DMS79 treated with DMSO at 0.1 percent for 48 hours (cell line): ENCODE measurements at places on chromosomes 4 and X.

DNA sequence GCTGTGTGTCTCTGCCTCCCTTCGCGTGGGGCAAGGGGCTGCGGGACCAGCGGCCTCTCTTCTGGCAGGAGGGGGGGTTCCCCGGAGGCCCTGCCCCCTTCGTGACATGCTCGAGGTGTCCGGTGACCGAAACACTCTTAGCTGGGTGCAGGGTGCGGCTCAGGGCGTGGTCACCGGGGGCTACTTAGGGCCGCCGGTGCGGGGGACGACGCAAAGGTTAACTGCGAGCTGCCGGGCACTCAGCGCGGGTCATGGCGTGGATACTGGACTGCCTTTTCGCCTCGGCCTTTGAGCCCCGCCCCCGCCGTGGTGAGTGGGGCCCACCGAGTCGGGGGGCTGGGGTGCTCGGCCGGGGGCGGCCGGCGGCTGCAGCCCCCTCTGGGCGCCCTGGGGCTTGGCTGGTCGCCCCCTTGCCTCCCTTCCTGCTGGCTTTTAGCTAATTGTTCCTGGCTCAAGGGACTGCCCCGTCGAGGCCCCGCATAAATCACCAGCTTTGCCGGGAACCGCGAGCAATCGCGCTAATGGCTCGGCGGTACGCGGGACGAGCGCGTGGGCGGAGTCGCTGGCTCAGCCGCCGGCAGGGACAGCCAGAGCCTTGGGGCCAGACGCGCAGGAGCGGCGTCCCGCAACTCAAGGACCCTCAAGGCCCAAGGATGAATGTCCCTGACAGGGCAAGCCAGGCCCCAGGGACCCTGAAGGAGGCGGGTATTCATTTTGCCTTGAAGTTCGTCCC lies at the start of gene ARHGAP36:
ARHGAP36 (plus strand) TSS at position 211 of the 733 bp plus-strand sequence. CDS start 23,320 bp downstream, outside the sequence.
- no peak for DNase-seq

- DNase-seq: no peak
These were observed 16.4 kb upstream of the PPID start for GRCh38 chr4:158739600-158739999.

- DNase-seq: no peak
These were observed 23.8 kb downstream of the PTTG2 start for GRCh38 chr4:37983951-37984350.

DNA sequence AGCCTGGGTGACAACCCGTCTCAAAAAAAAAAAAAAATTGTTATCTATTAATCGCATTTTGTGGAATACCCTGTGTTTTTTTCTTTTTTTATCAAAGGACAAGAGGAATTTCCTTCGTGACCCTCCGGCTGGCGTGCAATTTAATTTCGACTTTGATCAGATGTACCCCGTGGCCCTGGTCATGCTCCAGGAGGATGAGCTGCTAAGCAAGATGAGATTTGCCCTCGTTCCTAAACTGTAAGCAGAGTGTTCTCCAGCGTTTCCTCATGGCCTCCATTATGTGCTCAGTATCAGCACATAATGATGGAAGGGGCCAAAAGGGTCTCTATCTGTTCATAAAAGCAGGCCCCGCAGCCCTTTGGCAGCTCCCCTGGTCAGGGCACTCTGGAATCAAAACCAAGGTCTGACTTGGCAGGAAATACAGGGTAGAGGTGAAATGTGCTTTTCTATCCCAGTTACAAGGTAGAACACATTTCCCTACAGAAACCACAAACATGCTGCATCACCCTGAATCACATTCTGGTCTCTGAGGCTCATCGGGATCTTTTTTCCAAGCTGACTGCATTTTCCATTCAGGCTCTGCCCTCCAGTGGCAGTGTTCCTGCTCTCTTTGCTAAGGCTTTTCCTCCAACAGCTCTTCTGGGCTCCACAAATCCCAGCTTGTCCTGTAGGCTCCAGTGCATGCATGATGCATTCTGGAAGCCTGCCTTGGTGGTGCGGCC lies 24.4 kb downstream of the SYAP1 start:
- DNase-seq: no peak

GRCh38 chr4:160141206-160141605 lies 1038.3 kb downstream of the RAPGEF2 start:
- no peak for DNase-seq

- no peak for DNase-seq
These were observed 48.1 kb upstream of the CXCL8 start for GRCh38 chr4:73692254-73692653.

GRCh38 chr4:163180090-163180489 lies 13.4 kb upstream of the NAF1 start:
- no peak for DNase-seq

DNA sequence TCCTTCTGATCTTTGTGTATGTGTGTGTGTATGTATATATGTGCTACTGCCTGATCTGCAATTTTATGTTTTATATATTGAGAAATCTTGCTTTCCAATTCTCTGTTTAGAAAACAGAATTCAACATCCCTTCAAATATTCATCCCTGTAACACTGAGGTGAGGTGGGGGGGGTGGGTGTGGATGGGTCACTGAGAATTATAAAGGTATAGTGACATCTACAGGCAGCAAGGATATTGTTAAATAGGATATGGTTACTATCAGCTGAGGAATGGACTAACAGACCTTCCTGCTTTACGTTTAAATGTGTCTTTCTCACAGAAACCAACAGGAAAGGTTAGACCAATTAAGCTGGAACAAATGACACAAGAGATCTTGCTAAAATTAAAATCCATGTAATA lies 19.0 kb upstream of the MAGEB2 start:
- DNase-seq: no peak

GRCh38 chrX:40158036-40158706 lies 60.4 kb upstream of the BCOR start:
- no peak for DNase-seq

GRCh38 chrX:22300130-22300529 lies 27.4 kb downstream of the CBLL2 start:
- DNase-seq: no peak

- no peak for DNase-seq
These were observed 7.6 kb upstream of the LNX1 start for GRCh38 chr4:53598901-53599300.

- no peak for DNase-seq
These were observed 62.1 kb downstream of the GPC4 start for GRCh38 chrX:133353233-133353632.

- DNase-seq: no peak
These were observed 93.1 kb downstream of the STK32B start for GRCh38 chr4:5144384-5144783.

- DNase-seq: no peak
These were observed 24.2 kb upstream of the MXRA5 start for GRCh38 chrX:3370656-3371055.

DNA sequence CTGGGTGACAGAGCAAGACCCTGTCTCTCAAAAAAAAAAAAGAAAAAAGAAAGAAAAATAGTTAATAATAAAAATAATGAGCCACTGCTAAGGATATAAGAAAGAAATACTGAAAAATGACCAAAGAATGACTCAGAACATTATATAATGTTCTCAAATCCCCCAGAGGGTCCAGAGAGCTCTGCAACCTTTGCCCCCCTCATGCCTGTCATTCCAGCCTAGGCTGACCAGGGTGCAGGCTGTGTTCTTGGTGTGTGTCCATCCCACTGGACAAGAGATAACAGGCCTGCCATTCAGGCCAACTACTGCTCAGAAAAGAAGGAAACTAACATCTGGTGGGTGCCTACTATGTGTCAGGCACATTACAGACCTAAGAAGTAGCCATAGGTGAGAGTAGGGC lies 72.7 kb upstream of the EDNRA start:
- DNase-seq: no peak

GRCh38 chr4:139754938-139755337 lies 89.3 kb downstream of the MGST2 start:
- no peak for DNase-seq

DNA sequence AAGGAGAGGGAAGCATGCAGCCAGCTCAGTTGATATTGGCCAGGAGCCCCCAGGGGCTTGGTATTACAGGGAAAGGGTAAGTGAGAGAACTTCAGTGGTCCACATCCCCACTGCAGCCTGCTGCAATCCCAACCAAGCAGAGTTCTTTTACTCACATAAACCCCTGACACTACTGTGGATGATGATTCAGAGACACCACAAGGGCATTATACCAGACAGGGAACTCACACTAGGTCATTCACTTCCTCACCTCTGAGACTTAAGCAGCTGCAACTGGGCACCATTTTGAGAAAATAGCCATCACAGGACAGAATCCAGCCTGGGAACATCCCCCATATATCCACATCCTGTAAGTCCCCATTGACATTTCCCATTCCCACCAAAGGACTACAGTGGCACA lies 248.0 kb downstream of the INPP4B start:
- DNase-seq: no peak

GRCh38 chrX:106783716-106784115 lies 18.8 kb upstream of the TBC1D8B start:
- no peak for DNase-seq

DNA sequence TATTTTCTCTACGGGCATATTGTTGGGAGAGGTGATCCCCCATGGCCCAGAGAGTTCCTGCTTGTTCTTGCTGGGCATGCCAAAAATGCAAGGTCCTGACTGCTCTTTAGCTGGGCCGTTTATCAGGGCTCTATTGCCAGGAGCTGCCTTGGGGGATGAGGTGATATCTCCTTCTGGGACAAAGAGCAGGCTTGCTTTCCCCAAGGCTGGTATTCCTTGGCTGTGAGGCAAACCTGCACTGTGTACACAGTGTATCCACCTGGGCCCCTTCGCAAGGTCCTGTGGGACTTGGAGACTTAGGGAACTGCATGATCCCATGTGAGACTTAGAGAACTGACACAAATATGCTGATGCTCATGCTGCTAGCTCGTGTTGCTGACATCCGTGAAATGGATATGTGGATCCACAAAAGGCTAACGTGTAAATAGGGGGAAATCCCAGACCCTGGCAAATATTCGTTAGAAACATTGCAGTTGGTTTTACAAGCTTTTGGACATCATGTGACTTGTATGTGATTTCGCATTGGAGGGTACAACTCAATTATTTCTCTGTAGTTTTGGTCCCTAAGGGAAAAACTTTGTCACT lies 24.4 kb upstream of the ZFX start:
- DNase-seq: no peak

GRCh38 chr4:164613792-164614191 lies 140.1 kb upstream of the SMIM31 start:
- no peak for DNase-seq

GRCh38 chr4:28435314-28435713 lies 1574.7 kb downstream of the STIM2 start:
- no peak for DNase-seq

DNA sequence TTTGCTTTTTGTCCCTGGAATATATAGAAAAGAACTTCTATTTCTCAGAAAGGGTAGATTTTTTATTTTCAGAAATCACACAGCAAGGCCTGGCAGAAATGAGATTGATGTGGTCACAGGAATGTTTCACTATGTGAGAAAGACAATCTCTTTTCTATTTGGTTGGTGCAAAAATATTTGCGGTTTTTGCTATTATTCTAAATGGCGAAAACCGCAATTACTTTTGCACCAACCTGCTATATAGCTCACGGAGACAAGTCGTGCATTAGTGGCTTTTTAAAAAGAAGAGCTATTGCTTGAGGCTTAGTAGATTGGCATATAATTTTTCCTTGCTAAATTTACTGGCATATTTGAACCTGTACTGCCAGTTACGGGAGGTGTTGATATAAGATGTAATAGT lies 100.4 kb downstream of the ITM2A start:
- no peak for DNase-seq

DNA sequence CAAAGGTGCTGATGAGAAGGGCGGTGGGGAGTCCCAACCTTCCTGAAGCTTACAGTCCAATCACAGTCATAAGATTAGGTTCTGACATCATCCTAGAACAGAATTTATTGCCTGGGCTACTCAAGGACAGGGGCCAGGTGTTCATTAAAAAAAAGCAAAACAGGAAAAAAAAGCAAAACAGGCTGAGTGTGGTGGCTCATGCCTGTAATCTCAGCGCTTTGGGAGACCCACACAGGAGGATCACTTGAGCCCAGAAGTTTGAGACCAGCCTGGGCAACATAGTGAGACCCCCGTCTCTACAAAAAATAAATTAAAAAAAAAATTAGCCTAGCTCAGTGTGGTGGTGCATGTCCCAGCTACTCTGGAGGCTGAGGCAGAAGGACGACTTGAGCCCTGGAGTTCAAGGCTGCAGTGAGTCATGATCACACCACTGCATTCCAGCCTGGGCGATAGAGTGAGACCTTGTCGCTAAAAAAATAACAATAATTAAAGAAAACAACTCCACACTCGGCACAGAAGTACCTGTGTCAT lies 3.0 kb downstream of the RAB9A start:
- DNase-seq: no peak

DNA sequence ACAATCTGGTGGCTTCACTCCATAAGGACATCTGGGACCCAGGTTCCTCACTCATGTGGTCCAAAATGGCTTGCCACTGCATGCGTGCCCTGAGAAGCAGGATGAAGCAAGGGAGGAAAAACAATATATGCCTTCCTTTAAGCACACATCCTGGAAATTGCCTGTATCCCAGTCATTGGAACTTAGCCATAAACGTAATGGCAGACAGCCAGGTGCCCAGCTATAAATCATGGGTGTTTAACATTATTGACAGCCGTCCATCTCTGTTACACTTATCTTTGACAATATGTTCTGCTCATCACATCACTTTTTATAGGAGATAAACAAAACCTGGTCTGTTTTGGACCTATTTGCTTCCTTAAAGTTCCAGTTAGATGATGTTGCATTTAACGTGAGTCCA lies 181.0 kb downstream of the AASDH start:
- no peak for DNase-seq

- DNase-seq: no peak
These were observed 337.4 kb downstream of the ARHGAP10 start for GRCh38 chr4:148069086-148069894.

GRCh38 chr4:106048250-106048971 lies 153.1 kb downstream of the NPNT start:
- DNase-seq: no peak

GRCh38 chr4:78059524-78059889 lies 2.4 kb downstream of the FRAS1 start:
- peak; percentile 85 for DNase-seq

DNA sequence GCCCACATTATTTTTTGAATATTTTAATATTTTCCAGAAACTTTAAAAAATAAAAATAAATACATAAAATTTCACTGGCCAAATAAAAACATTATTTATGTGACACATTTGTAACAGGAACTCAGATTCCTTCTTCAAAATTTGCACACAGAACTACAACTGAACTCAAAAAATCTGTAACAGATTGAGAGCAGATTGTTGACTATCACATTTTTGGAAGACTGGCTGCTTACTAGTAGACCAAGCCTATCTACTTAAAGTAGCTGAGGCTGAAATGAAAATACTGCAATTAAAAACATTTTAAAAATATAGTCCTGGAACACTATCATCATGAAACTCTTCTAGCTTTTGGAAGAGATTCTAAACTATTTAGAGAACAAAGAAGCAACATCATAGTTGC lies 203.9 kb downstream of the SH3BGRL start:
- no peak for DNase-seq

- no peak for DNase-seq
These were observed 236.8 kb upstream of the VCX start for GRCh38 chrX:7606039-7606652.

DNA sequence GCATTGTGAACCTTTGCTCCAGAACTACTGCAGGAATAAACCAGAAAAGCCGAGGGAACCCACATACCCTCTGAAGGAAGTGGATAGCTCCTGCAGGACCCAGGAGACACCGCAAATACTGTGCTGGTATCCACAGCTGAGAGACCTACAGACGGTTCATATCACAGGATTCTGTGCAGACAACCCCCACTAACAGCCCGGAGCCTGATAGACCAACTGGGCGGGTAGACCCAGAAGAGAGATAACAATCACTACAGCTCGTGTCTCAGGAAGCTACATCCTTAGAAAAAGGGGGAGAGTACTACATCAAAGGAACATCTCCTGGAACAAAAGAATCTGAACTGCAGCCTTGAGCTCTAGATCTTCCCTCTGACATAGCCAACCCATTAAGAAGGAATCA lies 150.8 kb downstream of the FRAS1 start:
- DNase-seq: no peak

GRCh38 chr4:25280210-25280609 lies 32.4 kb upstream of the ZCCHC4 start:
- DNase-seq: no peak
